HT1080 (cell line): ENCODE measurements at places on chromosomes 11 and 22. TPM values are rescaled to one million over a fixed set of nuclear protein-coding genes. Genes with fewer than 3 reads are reported as not detected.

DNA sequence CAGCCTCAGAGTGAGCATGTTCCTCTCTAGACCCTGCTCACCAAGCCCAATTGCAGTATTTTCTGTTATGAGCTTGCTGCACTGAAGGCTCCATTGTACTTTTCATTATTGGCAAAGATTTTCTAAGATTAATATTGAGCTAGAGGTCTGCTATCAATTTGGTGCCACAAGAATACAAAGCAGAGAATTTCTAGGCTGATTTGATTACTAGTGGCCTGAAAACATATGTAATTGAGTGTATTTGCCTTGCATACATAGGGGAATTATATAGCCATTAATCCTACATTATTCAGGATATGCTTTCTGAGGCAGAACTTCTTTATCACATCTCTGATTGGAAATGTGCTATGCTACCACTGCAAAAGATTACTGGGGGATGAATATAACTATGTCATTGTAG lies 322.9 kb upstream of the ZC3H12C start:
- DNase-seq = no peak

DNA sequence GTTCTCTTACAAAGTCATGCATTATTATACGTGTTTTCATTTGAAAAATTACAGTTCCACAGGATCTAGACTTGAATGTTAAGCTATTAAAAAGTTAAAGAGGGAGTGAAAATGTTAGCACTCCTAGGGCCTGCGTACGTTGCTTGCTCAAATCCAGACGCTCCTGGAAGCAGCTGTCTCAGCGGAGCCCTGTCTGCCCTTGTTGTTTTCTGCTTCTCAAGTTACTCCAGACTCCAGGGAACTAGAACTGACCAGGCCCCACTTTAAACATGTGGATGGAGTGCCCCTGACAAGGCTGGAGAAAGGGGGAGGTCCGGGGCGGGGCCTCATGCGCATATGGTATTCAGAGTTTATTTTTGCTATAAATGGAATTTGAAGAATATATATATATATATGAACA lies 9.6 kb downstream of the PARVB start:
- DNase-seq = no peak

DNA sequence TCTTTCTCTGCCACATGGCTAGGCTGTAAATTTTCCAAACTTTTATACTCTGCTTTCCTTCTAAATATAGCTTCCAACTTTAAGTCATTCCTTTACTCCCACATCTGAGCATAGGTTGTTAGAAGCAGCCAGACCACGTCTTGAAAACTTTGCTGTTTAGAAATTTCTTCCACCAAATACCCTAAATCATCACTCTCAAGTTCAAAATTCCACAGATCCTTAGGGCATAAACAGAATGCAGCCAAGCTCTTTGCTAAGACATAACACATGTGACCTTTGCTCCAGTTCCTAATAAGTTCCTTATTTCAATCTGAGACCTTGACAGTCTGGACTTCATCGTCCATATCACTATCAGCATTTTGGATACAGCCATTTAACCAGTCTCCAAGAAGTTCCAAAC lies 749.9 kb downstream of the METTL15 start:
- DNase-seq = no peak

MEN1 gene
- 22.3 and 34.1 TPM in 2 replicates for total RNA-seq

SCUBE2 gene
- 0.71 and 1.5 TPM in 2 replicates for total RNA-seq

GRCh38 chr22:48715511-48715910 lies 1112.2 kb downstream of the BRD1 start:
- no peak for DNase-seq

MRGPRX3 gene
- 0.60 and 0.93 TPM in 2 replicates for total RNA-seq

DNA sequence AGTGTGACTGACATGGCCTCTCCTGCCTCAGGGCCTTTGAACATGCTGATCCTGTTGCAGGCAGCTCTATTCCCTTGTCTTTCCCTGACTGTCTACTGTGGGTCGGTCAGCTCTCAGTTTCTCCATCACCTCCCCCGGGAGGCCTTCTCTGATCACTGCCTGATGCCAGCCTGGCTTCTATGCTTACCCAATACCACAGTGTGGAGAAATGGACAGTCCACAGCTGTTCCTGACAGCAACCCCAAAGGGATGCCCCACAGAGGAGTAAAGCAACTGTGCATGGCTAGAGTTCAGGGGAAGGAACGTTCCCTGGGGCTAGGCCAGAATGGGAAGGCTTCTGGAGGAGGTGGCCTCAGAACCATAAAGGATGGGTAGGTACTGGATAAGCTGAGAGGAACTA lies 354.3 kb downstream of the MIAT start:
- DNase-seq = no peak

GRCh38 chr11:2774173-2775082 lies 74.6 kb upstream of the KCNQ1OT1 start:
- no peak for DNase-seq

DNA sequence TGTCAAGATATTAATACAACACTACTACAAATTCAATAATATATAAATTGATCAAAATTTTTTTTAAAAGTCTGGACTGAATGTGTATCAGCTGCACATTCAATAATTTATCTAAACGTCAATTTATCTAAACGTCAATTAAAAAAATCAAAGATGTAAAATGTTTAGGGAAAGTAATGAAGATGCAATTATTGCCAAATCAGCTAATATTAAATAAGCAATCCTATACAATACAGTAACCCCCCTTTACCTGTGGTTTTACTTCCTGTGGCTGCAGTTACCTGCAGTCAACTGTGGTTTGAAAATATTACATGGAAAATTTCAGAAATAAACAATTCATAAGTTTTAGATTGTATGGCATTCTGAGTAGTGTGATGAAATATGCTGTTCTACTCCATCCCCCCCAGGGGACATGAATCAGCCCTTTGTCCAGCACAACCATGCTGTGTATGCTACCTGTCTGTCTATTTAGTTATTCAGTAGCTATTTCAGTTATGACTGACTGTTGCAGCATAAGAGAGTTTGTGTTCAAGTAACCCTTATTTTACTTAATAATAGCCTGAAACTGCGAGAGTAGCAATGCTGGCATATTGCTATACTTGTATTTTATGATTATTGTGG lies 72.2 kb downstream of the CWF19L2 start:
- DNase-seq = peak; percentile 19

DNA sequence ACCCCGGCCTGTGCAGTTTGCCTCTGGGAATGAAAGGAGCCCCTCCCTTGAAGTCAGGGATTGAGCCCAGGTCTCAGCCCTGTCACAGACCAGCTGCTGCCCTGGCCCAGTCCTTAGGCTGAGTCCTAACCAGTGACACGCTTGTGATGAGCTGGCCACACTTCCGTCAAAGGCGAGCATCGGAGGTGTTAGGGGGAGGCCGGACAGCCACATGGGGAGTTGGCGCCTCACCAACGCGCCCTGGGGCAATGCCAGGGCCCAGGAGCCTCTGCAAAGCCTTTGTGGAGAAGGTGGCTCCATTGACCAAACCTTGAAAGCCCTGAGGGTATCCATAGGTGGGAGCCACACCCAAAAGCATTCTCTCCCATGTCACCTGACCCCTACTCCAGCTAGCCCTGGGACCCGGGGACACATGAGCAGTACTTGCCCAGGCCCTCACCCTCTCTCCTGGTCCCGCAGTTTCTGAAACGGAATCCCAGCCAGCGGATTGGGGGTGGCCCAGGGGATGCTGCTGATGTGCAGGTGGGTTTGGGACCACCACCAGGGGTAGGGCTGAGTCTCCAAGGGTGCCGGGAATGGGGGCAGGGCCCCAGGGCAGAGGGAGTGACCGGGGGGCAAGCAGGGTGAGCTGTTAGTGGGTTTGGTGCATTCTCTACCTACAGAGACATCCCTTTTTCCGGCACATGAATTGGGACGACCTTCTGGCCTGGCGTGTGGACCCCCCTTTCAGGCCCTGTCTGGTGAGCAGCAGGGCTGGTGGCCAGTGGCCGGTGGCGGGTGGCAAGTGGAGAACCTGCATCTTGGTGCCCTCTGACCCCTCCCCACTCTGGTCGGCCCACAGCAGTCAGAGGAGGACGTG lies 3.7 kb downstream of the PTPRCAP start:
- DNase-seq = no peak

GRCh38 chr11:68505596-68505995 lies 45.0 kb downstream of the PPP6R3 start:
- DNase-seq = no peak

DNA sequence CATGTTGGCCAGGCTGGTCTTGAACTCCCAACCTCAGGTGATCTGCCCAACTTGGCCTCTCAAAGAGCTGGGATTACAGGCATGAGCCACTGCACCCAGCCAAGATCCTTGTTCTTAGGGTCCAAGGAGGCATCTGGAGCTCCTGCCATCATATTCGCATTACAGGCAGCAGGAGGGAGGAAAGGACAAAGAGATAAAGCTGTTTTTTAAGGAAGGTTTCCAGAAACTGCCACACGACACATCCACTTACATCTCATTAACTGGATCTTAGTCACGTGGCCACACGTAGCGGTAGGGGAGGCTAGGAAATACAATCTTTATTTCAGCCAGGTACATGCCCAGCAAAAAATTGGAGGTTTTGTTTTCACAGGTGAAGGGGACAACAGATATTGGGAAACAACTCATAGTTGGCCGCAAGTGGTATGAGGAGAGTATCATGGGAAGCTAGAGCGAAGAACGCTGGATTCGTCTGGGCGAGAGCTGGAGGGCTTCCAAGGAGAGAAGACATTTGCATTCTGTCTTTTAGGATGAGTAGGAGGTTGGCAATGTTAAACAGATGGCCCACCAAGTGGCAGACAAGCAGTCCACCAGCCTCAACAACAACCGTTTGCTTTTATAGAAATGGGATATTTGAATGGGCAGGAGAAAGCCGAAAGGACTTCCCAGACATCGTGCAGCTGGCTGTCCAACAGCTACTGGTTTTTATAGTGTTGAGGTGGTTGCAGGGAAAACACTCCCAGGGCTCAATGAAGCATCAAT lies 39.2 kb upstream of the DMC1 start:
- no peak for DNase-seq

GRCh38 chr11:115929618-115930129 lies 425.5 kb upstream of the CADM1 start:
- DNase-seq = peak; percentile 37

GLYATL2 gene
- 0.10 and 0.18 TPM in 2 replicates for total RNA-seq

- DNase-seq = no peak
Observed at GRCh38 chr11:109785198-109785597, 308.0 kb upstream of the ZC3H12C start.

GRCh38 chr22:36856121-36856791 lies 4.5 kb upstream of the NCF4 start:
- peak; percentile 62 for DNase-seq

MS4A7 gene
- not detected in 2 replicates for total RNA-seq

GRCh38 chr22:36644333-36644757 lies 59.2 kb downstream of the CACNG2 start:
- peak; percentile 90 for DNase-seq

- no peak for DNase-seq
Observed at GRCh38 chr11:66361502-66361941, 10.0 kb downstream of the SLC29A2 start.

CBX6 gene
- total RNA-seq = 38.3 and 46.7 TPM in 2 replicates

CCDC73 gene
- total RNA-seq = 0.03 TPM in 1 of 2 replicates, not detected in the other

BTG4 gene
- 0.39 TPM in 1 of 2 replicates, not detected in the other for total RNA-seq

MS4A6E gene
- total RNA-seq = not detected in 2 replicates

DNA sequence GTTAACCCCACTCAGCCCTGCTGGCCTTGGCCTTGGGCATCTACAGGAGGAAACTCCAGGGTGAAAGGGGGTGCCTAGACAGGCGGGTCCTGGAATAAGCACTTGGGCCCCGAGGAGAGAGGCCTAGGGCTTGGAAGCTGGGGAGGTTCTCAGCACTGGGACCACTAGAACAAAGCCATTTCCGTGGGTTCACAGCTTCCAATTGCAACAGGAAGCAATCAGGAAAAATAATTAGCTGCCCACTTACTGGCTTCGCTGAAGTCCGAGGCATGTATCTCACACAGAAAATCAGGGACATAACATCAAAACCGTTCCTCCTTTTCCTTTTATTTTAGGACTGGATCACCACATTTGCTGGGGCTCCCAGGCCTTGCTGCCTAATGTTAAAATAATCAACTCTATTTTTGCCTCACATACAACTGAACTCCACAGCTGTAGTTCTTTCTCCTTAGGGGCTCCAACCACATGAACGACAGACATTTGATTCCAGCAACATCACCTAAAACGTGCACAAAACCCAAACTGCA lies 161.1 kb upstream of the GRK3 start:
- no peak for DNase-seq

IRF7 gene
- total RNA-seq = not detected in 2 replicates

GRCh38 chr11:8749202-8749601 lies 66.6 kb downstream of the RPL27A start:
- DNase-seq = no peak

DNA sequence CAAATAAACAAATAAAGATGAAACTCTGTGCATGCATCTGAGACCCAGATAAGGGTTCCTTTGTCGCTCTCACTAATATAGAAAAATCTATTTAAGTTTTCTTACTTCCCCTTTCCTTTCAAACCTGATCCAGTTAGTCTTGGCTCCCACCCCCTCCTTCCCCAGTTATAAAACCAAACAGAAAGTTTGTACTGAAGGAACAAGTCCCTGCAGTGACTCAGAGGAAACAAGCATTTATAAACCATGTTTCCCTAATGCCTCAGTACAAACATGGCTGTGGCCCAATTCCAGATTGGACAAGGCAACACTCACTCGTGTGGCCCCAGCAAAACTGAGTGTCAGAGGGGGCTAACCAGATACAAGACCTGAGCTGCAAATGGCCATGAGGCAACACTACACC lies 65.5 kb upstream of the ARHGAP20 start:
- peak; percentile 36 for DNase-seq

MYRF gene
- total RNA-seq = 2.8 and 2.9 TPM in 2 replicates

DNA sequence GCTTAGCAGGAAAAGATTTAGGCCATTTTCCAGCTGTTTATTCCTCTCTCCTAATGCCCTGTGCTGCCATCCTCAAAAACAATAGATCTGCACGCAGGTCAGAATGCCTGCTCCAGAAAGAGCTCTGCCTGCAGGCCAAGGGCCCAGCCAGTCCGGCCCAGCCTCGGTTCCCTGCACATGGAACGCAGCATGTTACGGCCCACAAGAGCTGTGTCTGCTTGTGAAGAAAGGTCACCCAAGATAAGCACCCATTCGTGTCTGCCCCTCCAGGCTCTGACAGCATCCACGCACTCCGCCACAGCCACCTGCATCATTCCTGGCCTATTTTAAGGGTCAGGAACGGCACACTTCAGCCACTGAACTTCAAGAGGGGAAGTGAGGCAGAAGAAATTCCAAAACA lies 152.2 kb downstream of the SPATA19 start:
- DNase-seq = no peak

DNA sequence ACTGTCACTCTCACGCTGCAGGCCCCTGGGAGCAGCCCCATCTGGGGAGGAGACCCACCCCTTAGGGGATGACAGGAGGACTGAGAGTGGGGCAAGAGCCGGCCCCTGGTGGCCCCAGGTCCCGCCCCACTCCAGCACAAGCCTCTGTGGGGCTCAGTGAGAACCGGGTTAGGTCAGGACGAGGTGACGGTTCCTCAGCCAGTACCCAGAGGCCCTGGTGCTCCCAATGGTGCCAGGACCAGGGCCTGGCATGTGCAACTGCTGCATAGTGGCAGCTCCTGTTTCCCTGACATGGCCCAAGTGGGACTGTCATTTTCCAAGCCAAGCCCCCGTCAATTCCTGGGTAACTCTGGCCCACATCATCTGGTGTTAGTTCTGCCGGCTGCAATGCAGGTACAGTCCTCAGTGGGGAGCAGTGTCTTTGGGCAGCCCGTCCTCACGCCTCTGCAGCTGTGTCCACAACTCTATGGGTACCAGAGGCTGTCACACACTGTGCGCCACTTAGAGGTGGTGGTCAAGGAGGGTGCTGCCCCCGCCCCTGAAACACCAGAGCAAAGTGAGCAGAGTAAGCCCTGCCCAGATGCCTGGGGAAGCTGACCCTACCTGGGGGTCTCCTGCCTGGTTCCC lies 15.9 kb downstream of the CHID1 start:
- no peak for DNase-seq

FIBIN gene
- total RNA-seq = not detected in 2 replicates
